Frontal cortex (tissue), 4 donors: ENCODE measurements at places on chromosomes 11 and 22.

GRCh38 chr22:44971651-44972362 lies 38.0 kb downstream of the PHF21B start:
- DNase-seq, result no peak

GRCh38 chr22:41394012-41394356 lies 12.2 kb downstream of the TEF start:
- DNase-seq, result no peak

DNA sequence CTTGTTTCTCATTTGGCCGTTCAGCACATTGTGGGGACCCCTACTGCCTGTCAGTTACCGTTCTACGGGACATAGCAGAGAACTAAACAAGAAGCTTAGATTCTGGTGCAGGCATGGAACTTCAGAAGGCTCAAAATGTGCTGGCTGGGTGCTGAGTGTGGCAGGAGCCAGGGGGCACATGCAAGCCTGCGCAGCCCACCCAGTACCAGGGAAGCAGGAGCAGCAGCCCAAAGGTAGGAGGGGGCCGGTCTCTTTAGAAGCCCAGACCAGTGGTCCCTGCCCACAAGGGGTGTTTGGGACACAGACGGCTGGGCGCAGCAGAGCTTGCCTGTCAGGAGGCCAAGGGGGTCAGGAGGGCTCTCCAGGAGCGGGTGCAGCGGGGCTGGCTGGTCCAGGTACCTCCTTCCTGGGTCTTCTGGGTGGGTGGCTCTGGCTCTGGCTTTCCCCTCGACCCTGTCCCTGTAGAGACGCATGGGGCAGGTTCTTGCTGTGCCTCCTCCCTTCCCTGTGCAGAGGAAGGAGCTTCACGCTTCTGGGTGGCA lies 2.2 kb downstream of the PTDSS2 start:
- DNase-seq, result no peak

DNA sequence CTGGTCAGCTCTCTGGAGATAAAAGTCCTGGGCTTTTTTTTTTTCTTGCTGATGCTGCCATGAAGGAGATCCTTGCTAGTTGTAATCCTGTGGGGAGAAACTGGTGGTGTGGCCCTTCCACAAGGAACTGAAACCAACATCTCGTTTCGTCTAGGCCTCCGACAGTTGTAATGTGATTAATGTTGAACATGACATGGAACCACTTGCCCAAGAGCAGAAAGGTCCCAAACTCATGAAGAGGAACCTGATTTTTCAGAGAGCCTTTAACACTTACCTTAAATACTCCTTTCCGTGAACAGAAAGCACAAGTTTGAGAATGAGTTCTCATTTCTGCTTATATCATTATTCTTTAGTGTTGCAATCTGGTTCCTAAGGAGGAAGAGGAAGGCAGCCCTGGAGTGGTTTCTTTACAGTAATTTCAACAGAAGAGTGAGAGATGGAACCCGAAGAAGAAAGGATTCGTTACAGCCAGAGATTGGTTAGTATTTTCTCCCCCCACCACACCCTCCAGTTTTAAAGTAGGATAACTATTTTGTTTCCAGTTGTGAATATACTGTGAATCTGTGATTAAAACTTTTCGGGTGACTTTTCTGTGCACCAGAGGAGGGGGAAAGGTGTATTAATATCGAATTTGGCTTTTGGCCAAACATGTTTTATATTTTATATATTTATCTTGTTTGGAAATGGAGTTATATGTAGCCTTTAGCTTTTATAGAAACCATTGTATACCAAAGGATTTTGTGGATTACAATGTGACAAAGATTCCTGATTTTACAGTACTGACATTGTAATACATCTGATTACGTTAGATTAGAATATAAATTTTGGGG lies 2.0 kb downstream of the KDM2A start:
- DNase-seq, result no peak

- no peak for DNase-seq
Observed at GRCh38 chr11:14809466-14809865, 82.6 kb downstream of the CYP2R1 start.

- no peak for DNase-seq
Observed at GRCh38 chr22:36053242-36054147, 24.9 kb upstream of the RBFOX2 start.

- no peak for DNase-seq
Observed at GRCh38 chr11:130022799-130023198, 20.2 kb upstream of the PRDM10 start.

- no peak for DNase-seq
Observed at GRCh38 chr11:7511401-7511800, 2.4 kb upstream of the PPFIBP2 start.

GRCh38 chr22:31347251-31348008 lies 1.3 kb upstream of the PATZ1 start:
- DNase-seq, result peak; percentile 56

- no peak for DNase-seq
Observed at GRCh38 chr11:78311702-78312371, 105.8 kb downstream of the GAB2 start.

GRCh38 chr11:130246738-130247137 lies 68.0 kb downstream of the ZBTB44 start:
- DNase-seq, result no peak

DNA sequence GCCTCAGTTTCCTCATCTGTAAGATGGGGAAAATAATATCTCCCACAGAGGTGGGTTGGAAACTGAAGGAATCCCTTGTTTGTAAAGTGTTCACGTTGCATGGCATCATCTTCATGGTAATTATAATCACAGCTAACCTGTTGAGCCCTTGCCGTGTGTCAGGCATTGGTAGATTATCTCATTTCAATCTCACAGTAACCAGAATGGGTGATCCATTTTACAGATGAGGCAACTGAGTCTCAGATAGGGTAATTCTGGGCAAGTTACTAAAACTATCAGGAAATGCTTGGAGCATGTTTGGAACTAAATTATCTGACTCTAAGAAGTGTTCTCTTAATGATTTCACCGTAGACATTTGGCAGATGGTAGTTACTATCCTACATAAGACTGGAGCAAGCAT lies 109.4 kb downstream of the NAV2 start:
- DNase-seq, result no peak

DNA sequence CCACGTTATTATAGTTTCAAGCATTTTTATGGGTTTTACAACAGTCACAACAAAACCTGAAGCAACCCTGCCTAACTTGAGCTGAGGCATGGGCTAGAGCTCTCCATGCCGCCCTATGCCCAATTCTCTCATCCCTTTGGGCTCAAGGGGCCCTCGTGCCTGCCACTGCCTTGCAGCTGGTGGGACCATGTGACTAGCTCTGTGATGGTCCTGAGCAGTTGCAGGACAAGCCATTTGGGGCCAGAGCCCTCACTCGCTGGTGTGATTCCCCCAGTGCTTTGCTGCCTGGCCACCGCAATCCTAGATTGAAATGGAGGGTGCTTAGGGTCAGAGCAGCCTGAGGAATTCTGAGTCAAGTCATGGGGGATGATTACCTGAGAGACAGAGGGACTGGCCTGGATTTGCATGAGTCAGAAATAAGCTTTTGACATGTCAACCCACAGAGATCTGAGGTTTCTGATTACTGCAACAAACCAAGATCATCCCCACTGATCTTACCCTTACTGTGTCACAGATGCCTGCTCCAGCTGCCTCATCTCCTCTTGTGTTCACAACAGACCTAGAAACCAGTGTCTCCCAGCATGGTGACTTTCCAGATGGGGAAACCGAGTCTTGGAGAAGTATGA lies 323.7 kb downstream of the BRD1 start:
- no peak for DNase-seq

GRCh38 chr11:45168366-45169130 lies 22.1 kb downstream of the PRDM11 start:
- no peak for DNase-seq

DNA sequence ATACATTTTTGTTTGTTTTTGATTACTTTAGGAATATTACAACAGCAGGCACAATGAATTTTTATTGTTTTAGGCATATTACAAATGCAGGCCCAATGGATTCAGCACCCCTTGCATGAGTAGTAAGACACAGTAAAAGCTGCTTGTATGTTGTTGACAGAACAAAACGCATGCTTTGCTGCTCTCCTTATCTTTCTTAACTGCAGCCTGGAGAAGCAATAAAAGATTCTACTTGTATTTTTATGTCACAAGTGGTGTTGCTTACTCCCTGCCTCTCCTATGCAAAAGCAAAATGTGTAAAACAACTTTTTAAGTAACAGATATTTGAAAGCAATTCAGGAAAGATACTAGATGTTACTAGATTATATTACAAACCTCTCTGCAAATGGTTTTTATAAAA lies 73.9 kb downstream of the TRPC6 start:
- DNase-seq, result no peak

DNA sequence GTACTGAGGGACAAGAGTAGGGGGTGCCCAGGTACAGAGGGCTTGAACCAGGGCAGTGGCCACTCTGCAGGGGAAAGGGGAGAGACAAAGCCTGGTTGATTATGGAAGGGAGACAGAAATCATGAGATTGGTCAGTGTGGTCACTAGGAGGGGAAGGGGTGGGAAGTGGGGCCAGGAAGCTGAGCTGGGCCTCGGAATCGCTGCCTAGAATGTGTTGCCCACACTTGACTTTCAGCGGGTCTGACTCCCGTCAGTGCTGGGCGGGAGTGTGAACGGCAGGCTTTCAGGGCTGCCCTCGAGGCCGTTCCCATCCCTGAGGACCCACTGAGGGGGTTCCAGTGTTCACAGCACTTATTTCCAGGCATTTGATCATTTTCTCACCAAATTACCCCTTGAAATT lies 5.9 kb downstream of the DAGLA start:
- DNase-seq, result no peak

DNA sequence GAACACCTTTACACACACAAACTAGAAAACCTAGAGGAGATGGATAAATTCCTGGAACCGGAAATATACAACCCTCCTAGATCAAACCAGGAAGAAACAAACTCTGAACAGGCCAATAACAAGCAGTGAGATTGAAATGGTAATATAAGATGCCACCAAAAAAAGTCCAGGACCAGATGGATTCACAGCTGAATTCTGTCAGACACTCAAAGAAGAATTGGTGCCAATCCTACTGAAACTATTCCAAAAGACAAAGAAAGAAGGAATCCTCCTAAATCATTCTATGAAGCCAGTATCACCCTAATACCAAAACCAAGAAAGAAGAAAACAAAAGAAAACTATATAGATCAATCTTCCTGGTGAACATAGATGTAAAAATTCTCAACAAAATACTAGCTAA lies 33.9 kb downstream of the PIWIL3 start:
- no peak for DNase-seq

DNA sequence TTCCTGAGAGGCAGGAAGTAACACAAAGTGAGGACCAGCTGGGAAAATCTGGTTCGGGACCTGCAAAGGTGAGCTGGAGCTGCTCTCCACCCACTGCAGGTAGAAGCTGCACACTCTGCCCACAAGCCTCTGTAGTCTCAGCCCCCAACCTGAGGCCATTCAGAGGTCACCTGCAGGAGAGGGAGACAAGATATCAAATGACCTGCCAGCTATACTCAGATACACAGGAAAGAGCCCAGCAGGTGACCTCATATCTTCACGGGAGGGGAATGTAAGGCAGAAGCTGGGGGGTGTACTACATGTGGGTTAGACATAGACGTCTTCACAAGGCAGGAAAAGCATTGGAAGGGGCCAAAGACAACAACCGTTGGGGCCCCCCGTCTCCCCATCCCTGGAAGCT lies 86.1 kb downstream of the APIP start:
- DNase-seq, result no peak

- no peak for DNase-seq
Observed at GRCh38 chr11:109972939-109973338, 120.3 kb upstream of the ZC3H12C start.

- DNase-seq, result no peak
Observed at GRCh38 chr22:40396882-40397281, 26.5 kb downstream of the SGSM3 start.

GRCh38 chr11:58912124-58912523 lies 27.2 kb upstream of the GLYATL1 start:
- DNase-seq, result no peak

DNA sequence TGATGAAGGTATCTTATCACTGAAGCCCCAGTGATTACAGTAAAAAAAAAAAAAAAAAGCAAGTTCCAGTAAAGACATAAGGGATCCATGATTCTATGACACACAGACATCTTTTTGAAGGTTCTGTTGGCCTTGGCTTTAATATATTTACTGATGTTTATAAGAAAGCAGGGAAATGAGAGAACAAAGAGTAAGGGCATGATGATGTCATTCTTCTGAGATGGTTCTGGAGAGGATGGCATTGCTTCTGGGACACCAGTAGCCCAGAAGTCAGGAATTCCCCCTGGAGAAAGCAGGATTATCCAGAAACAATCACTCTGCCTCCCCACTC lies 233.6 kb downstream of the FAM76B start:
- DNase-seq, result no peak

GRCh38 chr22:32103658-32104315 lies 55.3 kb downstream of the C22orf42 start:
- DNase-seq, result peak; percentile 32

DNA sequence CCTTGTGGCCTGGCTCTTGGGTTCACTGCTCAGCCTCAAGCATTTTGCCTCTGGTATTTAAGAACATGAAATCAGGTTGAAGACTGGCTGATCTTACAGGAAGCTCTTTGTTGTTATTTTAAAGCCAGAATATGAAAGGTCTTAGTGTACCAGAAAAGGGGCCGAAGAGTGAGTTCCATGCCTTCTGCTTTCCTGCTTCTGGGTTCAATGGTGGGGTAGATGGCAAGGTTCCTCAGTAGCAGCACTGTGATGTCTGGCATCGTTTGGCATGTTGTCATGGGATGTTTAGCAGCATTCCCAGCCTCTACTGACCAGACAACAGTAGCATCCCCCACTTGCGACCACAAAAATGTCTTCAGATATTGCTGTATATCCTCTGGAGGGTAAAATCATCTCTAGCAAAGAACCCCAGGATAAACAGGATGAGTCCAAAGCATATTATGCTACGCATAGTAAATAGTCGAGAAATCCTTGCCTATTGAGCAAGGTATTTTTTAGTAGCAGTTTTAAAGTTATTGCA lies 2.4 kb downstream of the VPS26B start:
- DNase-seq, result no peak

- no peak for DNase-seq
Observed at GRCh38 chr22:24413736-24414385, 13.5 kb upstream of the ADORA2A start.

DNA sequence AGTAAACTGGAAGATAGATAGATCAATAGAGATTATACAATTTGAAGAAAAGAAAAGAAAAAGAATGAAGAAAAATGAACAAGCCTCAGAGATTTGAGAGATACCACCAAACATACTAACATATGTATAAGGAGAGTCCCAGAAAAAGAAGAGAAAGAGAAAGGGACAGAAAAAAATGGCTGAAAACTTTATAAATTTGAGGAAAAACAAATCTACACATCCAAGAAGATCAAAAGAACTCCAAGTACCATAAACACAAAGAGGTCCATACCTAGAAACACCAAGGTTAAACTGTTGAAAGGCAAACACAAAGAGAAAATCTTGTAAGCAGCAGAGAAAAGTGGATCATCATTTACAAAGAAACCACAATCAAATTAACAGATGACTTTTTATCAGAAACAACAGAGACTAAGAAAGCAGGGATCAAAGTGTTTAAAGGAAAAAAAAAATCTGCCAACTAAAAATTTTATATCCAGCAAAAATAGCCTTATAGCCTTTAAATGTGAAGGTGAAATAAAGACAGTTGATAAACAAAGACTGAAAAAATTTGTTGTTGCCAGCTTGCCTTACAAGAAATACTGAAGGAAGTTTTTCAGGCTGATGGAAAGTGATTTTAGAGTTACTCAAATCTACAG lies 11.8 kb upstream of the AKIP1 start:
- no peak for DNase-seq

GRCh38 chr11:95592471-95592870 lies 197.1 kb downstream of the FAM76B start:
- DNase-seq, result no peak

GRCh38 chr11:116037861-116038260 lies 533.6 kb upstream of the CADM1 start:
- DNase-seq, result no peak

- no peak for DNase-seq
Observed at GRCh38 chr22:31039393-31039792, 41.7 kb upstream of the SMTN start.
